ENCODE measurements at places on chromosomes 1 and 21.

- DNase-seq, result no peak
These were observed 21.5 kb upstream of the DDOST start for GRCh38 chr1:20682571-20683236.

GRCh38 chr1:204672069-204672468, 13.5 kb downstream of the LRRN2 start:
- DNase-seq, result no peak

DNA sequence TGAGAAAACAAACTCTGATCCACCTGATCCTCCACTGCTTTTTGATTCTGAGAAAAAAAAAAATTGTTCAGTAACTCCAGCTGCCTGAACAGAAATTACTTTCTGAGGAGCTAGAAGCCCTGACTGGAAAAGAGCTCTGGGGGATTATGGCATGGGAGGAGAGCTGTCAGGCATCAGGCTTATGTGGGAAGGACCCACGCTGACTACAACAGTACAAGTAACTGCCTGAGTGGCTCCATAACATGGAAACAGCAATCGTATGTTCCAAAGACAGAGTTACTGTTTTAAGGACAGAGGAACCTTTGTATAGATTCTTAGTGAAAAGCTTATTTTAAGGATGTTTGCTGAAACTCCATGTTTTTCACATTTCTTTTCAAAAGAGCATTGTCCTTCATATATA, 1.2 kb upstream of the ANGPTL7 start:
- no peak for DNase-seq

- DNase-seq, result no peak
These were observed 38.1 kb downstream of the HHAT start for GRCh38 chr1:210366767-210367166.

DNA sequence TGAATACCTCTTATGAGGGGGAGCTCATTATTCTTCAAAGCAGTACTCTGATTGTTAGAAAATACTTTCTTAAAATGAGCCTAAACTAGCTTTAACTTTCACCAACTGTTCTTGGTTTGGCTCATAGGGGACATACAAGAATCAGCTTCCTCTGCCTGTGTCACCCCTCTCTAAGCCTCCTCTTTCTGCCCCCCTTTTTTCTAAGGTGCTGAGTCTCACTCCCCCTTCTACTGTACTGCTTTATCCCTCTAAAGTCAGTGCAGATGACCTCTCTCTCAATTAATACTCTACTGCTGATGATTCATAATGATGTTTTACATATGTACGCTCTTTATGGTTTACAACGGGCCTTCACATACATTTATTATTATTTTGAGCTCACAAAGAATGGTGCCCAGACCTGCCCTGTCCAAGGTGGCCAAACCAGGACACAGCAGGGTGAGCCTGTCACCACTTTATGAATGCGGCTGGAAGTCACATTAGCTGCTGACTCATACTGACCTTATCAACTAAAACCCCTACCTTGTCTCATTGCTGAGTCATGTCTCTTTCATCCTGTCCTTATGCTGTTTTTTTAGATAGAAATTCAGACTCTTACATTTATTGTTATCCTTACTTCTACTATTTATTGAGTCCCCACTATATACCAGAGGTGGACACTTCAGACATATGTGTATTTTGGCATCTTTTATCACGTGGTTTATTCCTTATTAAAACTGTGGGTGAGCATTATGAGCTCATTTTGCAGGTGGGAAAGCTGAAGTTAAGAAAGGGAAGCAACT, 126.9 kb downstream of the RNF220 start:
- no peak for DNase-seq

GRCh38 chr1:57898531-57898930, 474.7 kb upstream of the DAB1 start:
- DNase-seq, result no peak

DNA sequence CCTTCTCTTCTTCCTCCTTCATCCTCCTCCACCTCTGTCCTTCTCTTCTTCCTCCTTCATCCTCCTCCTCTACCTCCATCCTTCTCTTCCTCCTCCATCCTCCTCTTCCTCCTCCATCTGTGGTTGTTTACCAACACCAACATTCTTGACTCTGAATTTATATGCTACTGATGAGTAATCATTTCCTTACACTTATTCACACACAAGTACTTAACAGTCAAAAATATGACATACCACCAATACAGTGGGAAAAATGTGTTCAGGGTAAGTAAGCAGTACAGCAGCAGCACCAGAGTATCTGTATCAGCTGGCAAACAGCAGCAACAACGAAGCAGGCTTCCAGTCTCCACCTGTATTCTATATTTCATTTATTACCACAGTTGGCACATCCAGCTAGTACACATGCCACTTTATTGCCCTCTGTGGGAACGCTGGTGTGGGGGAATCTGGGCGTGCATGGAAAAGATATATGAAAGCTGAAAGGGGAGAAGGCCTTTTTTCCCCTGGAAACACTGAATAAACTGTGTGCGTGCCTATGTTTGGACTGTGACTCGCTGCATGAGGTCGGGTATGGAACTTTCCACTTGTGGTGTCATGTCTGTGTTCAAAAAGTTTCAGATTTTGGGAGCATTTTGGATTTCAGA, 16.0 kb downstream of the ADSS2 start:
- DNase-seq, result no peak
